ENCODE measurements at places on chromosomes 3 and 15.

DNA sequence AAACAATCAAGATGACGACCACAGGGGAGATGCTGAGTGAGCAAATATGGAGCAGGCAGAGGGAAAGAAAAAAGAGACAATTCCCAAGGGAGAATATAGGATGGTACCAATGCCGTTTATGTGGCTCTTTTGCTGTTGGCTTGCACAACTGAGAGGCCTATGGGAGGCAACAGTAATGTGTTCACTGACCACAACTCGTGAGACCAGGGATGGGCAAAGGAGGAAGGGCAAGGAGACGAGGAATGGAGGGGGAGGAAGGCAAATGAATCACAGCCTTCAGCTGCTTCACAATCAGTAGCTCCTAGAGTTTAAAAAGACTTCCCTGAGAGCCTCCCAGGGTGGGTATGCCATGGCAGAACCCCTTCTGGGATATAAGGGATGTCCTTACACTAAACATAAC, 131.5 kb downstream of the SLC9A9 start:
- DNase-seq = no peak

DNA sequence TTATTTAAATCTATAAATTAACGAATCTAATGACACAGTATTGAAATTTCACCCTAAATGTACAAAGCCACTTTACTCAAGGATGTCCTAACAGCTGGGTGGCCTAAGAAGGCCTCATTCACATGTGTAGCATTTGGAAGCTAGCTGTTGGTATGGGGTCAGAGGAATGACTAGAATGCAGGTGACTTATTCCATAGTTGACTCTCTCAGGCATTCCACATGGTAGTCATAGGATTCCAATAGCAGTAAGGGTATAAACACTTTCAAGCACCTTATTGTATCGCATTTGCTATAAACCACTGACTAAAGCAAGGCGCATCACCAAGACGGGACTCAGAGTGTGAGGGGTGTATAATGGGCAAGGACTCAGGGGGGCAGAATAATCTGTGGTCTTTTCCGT, 294.8 kb upstream of the EPHA3 start:
- no peak for DNase-seq

GRCh38 chr3:60743631-60744164, 507.6 kb downstream of the FHIT start:
- no peak for DNase-seq

- DNase-seq = peak; percentile 6
Measured at GRCh38 chr15:53378096-53378800, 381.2 kb downstream of the WDR72 start.
